MG63 (cell line): ENCODE measurements at places on chromosomes 3 and 15.

- DNase-seq = no peak
Observed at GRCh38 chr3:101618726-101619125, 44.7 kb downstream of the PCNP start.

DNA sequence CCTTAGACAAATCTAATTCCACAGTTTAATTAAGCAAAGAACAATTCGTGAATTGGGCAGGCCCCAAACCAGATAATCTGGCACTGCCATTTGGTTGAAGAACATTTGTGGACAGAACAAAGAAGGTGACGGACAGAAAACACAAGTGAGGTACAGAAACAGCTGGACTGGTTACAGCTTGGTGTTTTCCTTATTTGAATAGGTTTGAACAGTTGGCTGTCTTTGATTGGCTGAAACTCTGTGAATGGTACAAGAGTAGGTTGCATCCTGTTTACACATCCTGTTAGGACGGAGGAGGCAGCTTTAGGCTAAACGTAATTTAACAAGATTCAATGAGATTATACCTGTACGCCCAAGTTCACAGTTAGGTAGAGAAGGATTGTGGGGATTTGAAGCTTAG, 114.4 kb downstream of the LPP start:
- no peak for DNase-seq

DNA sequence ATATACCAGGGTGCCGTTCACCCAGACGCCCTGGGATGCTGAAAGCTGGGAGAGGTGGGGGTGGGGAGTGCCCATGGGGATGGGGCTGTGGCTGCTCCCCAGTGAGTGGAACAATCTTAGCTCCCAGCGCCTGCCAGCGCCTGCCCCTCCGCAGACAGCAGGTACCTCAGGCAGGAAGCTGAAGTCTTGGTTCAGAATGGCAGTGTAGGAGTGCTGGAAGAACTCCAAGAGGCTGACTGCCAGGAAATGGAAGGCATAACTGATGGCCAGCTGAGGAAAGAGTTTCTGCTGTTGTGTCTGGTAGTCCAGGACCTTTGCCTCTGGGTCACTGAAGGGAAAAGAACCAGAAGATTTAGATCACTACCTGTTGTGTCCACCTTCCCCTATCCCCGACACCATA, 8.4 kb downstream of the ACOX2 start:
- no peak for DNase-seq

DNA sequence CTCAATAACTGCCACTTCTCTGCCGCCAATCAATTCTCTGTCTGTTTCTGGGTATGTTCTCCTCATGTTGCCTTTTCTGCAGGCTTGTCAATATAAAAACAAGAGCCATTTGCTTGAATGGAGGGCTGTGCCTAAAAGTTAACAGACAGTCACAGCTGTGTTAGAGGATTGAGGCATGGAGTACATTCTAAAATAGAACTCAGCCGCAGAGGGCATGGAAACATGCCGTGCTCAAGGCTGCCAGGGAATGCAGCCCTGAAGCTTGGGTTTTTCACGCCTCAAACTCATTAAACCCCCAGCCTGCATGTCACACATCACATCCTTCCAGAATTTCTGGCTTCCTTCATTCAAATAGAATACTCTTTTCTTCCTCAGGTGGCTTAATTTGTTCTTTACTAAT, 166.6 kb downstream of the TPRG1 start:
- no peak for DNase-seq

DNA sequence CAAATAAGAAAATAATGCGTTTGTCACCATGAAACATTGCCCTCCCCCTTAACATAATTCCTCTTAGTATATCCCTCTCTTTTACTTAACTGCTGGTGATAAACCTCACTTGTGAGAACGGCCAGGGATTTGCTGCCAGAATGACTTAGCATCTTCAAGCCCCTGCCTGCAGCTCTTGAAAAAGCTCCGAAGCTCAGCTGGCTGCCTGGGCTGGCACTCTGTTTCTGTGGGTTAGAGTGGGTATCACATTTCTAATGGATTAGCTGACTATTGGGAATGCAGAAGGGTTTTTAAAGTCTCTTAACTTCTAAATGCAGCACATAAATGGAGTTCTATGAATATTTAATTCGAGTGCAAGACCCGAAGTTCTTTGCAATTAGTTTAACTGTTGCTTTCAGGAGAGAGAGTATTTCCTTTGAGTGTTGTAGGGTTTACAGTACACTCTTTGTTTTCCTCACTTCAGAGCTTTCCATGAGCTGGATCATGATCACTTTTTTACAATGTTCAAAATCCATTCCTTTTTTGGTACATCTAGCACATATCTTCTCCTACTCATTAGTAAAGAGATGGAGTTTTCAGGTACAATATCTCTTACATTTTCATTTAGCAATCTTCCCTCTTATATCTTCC, 124.7 kb upstream of the RBMS3 start:
- peak; percentile 73 for DNase-seq

DNA sequence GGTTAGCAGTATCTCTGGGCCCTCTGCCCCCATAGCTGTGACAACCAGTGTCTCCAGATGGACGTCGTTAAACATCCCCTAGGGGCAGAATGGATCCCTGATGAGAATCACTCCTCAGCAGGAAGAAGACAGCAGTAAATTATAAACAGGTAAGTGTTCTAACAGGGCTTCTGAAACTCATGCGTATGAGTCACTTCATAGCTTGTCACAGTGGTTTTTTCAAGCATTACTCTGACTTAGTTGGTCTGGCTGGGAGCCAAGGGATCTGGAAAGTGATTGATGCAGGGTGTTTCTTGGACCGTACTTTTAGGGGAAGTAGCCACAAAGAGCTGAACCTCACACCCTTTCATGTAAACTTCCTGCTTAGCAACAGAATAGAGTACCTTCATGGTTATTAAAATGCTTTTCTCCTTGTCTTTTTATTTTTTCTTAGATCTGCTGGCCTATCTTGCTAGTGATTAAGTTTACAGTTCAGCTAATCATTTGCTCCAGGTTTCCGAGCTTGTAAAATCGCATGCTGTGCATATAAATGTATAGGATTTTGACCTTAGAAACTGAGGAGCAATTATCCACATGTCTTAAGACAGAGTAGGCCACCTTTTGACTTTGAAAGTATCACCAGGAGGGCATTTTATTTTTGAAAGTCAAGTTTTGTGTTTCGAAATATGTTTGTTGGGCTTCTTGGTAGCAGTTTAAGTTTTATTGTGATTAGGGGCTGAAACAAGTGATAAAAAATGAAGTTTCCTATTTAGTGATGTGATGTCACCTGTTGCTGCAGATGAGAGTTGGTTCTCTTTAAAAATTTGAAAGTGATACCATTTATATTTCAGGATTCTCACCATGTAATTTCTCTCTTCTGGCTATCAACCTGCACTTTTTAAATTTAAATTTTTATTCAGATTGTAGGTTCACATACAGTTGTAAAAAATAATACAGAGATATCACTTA, 333.9 kb downstream of the PTPRG start:
- DNase-seq = peak; percentile 75

- peak; percentile 57 for DNase-seq
Observed at GRCh38 chr3:134754768-134755559, 40.1 kb upstream of the EPHB1 start.

- no peak for DNase-seq
Observed at GRCh38 chr3:170765419-170766078, 104.4 kb downstream of the RPL22L1 start.

DNA sequence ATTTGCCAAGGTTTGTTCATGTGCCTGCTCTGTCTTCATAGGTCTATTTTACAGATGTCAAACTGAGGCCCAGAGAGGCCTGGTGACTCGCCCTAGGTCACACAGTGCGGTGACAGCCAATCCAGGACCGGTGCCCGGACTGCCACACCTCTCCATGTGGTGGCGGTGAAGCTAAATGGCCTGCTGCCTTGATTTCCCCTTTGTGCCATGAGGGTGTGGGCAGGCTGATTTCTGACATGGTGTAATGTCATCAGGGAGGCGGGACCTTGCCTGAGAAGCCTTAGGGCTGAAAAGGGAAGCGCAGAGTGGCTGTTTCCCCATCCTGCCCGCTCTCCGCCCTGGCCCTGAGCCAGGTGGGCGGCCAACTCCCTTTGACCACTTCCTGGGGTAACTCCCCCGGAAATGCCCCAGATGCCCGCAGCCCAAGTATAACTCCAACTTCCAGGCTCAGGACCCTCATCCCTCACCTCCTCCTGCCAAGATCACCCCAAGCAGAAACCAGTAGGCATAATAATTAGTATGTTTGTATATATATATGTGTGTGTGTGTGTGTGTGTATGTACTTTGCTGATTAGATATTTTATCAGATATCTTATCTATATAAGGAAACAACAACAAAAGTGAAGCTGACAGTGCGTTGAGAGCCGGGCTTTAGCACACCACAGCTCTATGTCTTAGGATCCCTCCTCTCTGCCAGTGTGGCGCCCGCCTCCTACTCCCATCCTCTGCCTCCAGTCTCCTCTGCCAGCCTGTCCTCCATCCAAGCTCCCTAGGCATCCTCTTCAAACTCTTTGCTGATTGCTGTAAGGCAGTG, 63.9 kb downstream of the IQSEC1 start:
- no peak for DNase-seq

GRCh38 chr3:14634763-14635400, 16.7 kb upstream of the CCDC174 start:
- DNase-seq = peak; percentile 32

DNA sequence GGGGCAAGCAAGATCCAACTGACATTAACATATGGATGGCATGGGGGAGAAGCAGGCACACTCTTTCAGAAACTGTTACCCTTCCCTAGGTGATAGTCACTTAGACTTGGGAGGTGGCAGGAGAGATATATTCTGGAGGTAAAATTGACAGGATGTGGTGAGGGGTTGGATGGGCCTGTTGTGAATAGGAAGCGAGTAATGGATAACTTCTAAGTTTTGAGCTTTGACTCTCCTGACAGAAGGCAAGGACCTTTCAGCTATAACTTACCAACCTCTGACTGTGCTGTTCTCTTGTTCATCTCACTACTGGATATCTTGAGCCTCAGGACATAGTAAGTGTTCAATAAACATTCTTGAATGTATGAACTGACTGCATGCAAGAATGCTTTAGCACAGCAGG, 1.9 kb upstream of the PDIA5 start:
- no peak for DNase-seq

DNA sequence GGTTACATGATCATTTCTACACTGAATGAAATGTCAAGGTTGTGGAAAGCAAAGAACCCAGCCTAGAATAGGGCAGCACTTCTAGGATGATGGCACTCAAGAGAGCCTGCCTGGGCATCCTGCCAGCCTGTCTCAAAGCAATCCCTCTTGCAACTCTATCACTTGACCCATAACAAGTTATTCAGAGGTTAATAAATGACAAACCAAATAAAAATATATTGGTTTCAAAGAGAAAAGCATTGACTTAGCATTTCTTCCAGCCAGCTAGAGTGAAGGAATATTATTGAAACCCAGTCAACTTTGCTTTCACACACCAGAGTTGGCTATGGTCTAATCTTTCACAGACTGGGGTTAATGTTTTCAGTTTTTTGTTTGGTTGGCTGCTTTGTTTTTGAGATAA, 214.6 kb upstream of the UBE2E2 start:
- DNase-seq = no peak

GRCh38 chr3:41502481-41502880, 303.2 kb downstream of the CTNNB1 start:
- no peak for DNase-seq

DNA sequence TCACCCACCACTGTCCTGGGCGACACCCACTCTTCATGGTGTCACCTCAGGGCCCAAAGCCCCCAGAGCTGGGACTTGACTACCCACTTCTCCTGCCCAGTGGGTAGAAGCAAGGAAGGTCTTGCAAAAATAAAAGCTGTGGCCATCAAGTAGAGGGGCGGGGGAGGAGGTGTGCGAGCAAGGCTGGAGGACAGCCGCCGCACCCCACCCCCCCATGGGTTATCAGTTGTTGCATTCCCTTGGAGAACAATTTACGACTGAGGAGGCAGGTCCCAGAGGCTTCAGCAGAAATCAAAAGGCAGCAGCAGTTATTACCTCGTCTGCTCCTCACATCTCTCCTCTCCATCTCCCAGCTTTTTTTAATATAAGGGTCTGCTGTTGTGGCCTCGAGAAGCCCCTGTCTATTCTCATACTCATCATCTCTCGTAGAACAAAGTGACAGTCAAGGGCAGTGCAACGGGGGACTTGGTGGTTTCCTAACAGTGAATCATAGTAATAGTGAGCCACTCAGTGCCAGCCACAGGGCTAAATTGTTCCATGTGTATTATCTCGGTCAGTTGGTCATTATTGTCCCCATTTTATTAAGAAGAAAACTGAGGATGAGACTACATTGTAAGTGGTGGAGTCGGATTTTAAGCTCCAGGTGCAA, 116.4 kb downstream of the PDCD6IP start:
- no peak for DNase-seq

DNA sequence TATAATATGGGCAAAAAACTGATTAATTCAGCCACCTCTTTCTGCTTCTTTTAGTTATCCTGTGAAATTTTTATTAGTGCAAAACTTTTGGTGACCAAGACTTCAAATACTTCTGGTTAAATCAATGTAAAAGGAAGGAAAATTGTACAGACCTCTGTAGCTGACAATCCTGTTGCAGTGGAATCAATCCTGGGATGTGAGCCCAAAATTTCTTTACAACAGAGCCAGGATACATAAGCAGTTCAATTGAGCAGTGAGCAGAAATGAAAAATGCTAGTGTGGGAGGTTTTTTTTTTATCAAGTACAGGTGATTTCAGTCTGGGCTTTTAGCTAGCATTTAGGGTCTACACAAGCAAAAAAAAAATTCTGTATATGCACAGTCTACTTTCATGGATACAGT, 398.0 kb downstream of the OTOL1 start:
- DNase-seq = no peak

DNA sequence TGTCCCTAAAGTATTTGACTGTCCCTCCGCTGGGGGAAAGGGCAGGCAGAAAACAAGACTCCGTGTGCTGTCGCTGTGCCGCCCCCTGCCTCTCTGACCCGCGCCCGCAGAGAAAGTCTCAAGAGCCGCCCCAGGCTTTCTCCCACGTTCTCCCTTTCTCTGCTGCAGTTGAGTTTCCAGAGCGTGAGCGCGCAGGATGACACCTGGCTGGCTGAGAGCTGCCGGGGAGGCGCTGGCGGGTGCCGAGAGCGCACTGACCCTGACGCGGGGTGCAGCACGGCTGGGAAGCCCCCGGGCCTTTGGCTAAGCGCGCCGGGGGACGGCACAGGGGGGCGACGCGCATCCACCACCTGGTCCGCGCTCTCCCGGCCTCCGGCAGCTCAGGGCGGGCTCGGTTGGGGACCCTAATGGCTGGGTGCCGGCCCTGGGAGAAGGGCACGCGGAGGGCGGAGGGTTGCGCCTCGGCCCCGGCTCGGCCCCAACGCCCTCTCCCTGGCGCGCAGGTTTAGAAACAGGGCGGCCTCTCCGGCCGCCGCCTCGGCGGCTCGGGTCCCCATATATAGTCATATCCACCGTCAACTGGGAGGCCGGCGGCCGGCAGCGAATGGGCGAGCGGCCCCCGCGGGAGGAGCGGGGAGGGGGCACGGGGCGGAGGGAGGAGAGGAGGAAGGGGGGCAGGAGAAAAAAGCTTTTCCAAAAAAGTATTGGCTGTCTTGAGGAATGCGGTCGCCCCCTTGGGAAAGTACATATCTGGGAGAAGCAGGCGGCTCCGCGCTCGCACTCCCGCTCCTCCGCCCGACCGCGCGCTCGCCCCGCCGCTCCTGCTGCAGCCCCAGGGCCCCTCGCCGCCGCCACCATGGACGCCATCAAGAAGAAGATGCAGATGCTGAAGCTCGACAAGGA, at the start of gene TPM1:
Gene TPM1, plus strand, starts transcription at position 774 of the 903 bp plus-strand sequence. Its CDS starts 83 bp downstream, at position 857.
- DNase-seq = peak; percentile 54
